ENCODE measurements at places on chromosomes 2 and 18.
A peak's percentile ranks its signal among the peaks of the same experiment; 100 is the strongest.

- DNase-seq: no peak
Observed at GRCh38 chr2:128595763-128596395, 277.2 kb upstream of the HS6ST1 start.

DNA sequence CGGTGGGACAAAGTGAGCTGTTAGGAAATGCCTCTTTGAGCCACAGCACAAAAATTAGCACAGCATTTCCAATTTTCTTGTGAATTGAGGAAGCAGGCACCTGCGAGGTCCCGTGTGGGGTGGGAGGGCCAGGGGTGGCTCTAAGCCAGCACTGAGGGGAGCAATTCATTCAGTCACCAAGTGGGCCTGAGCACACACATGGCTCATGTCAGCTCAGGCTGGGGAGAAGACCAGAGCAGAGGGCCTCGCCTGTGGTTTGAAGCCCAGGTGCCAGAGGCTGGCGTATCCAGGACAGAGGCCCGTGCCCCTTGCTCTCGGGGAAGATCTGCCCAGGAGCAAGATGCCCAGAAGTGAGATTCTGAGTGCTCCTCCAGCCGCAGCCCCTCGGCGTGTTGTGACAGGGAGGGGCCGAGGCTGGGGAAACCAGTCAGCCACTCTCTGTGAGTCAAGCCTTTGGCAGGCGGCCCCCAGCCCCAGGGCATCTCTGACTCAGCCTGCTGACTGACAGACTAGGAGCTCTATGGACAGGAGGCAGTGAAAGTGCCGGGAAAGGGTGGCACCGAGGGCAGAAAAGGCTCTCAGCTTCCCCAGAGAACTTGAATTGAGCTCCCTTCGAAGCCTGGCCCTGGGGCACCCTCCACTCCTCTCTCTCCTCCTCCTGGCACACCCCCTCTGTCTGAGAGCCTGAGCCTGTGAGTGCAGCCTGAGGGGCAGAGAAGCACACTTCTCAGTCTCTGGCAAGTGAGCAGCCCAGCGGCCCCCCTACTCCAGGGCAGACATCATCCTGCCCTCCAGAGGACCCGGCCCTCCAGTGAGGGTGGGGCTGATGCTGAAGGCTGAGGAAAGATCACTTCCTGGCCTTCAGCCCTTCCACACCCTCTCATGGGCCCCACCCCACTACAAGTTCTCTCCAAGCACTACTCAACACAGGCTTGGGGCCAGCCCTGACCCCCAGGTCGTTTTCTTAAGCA is 32.3 kb downstream of the CYP26B1 start:
- no peak for DNase-seq

- peak; percentile 49 for DNase-seq
Observed at GRCh38 chr2:88692187-88692586, 714 bp downstream of the RPIA start.

DNA sequence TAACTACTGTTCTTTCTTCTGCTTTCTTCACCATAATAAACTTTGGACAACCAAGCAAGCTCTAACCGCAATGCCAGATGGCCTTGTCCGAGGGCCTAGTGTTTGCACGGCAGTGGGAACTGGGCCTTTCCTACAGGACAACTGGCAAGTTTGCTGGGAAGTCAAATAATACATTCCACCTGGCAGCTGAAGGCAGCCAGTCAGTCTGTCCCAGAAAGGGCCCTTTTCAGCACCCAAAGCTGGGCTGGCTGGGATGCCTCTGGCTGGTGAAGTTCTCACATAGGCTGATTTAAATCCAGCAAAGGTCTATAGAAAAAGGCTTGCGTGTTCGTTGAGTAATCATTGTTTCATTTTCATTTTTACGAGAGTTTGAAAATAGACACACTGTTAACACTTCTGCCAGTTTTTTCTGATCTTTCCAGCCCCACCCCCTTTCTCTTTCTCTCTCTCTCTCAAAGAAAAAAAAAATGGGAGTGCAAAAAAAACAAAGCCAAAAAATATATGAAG is 110.0 kb upstream of the EPAS1 start:
- DNase-seq: peak; percentile 46

DNA sequence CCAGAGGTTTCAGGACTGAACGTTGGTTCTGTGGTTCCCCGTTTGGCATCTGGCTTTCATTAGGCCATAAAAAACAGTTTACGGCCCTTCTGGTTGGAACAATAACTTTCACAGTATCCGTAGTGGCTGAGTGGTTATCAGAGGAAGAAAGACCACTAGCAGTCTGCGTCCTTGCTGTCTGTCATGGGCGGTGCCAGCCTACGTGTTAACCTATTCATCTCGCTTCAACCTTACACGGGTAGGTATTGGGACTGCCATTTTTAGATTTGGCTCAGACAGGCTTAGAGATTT is 42.6 kb upstream of the ROCK2 start:
- DNase-seq: no peak

GRCh38 chr2:58968885-58969284 is 727.8 kb upstream of the FANCL start:
- DNase-seq: no peak

DNA sequence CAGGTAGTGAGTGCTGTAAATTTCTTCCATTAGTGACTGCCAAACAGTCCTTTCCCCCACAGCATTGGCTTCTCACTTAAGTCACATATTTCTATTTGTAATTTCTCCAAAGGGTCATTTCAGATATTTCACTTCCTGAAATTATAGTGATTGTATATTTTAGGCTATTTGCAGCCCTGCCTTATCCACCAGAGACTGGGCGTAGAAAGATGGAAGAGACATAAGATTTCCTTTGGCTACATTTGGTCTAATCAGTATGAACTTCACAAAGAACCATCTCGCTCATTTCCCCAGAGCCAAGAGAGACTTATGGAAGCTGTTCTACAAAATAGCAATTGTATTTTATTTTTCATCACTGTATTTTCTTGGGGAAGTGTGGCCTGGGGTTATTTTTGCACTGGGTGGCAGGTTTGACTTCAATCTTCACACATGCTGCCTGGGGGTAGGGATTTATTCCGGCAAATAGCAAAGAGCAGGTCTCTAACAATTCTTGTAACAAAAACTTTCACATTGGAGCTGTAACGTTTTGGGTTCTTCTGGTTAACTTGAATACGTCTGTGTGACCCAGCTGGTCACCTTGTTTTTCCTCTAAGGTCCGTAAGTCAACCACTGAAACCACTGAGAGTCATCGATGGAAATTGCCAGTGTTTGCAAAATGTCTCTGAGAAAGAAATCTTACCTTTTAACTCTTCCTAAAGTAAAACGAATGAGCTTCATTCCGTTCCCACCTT is 170.6 kb upstream of the SERPINE2 start:
- DNase-seq: no peak

DNA sequence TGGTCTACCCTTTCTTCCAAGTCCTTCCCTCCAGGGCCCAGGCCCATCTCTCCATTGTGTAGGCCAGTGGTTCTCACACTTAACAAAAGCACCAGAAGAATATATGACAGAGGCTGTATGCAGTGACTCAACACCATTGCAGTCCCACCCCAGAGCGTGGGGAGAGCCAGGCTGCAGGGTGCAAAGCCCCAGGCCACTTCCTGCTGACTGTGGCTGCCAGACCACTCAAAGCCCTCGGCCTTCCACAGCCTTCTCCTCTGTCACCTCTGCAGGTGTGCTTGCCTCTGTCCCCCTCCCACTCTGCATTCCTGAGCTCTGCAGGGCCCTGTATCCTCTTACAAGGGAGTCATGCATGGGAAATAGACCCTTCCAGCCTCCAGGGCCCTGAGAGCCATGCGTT is 40.4 kb upstream of the ARHGEF4 start:
- DNase-seq: no peak

DNA sequence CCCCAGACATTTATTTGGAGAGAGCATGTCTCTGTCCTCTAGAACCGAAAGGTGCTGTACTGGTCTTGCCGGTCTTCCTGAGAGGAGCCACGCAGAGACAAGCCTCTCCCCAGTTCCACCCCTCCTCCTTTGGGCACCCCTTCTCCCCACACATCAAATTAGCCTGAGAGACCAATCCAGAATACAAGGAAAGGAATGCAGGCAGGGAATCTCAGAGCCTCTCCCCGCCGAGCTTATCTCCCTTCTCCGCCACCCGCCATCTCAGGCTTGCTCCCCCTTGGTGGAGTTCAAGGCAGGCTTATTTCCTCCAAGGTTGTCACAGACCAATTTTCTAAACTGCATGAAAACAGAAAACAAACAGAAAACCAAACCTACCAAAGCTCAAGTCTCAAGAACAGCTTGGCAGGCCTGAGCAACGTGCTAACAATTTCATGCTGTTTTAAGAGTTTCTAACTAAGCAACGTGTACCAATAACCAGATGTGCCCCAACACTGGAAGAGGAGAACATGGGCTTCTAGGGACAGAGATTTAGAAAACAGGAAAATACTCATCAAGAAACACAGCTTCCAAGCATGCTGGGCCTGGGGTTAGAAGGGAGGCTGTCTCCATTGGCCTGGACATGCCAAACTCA is 124.5 kb upstream of the PKDCC start:
- DNase-seq: no peak

DNA sequence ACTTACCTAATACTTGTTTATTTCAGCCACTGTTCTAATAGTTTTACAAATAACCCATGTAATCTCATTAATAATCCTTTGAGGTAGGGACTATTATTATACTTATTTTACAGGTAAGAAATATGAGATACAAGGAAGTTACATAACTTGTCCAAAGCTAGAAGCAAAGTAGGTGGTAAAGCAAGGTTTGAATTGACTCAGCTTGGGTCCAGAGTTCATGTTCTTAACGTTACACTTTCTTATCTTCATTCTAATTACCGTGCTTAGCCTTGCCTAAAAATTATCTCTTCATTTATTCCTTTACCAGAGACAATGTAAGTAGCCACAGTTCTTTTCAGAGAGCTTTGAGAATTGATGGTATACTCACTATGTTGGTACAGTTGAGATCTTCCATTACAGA is 743.6 kb downstream of the KCNJ3 start:
- DNase-seq: no peak

DNA sequence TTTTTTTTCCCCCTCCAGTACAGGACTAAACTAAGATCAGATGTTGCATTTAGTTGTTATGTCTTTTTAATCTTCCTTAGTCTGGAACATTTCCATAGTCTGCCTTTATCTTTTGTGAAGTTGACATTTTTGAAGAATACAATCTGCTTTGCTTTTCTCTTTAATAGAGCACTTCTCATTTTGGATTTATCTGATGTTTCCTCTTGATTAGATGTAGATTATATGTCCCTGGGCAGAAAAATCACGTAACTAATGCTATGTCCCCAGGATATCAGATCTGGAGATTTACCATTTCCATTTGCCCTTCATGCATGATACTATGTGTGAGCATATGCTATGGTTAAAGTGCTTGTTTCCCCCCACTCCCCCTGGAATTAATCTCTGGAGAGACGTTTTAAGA is 6.2 kb downstream of the ZNF638 start:
- DNase-seq: no peak

DNA sequence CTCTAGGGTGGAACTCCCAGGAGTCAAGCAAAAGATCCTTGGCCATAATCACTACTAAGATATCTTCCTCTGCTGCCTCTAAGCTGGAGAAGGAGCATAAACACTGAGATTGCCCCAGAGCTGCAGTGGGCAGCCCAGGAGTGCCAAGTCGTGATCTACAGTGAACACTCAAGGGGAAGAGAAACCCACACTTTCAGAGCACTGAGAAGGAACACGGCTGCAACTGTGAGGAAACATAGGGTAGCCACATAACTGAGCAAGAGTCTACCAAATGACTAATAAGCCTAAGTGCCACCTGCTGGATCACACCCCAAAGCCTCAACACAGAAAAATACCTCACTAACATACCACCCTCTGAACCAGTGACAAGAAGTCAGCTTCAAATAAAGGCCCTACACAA is 79.6 kb upstream of the RAB12 start:
- no peak for DNase-seq

DNA sequence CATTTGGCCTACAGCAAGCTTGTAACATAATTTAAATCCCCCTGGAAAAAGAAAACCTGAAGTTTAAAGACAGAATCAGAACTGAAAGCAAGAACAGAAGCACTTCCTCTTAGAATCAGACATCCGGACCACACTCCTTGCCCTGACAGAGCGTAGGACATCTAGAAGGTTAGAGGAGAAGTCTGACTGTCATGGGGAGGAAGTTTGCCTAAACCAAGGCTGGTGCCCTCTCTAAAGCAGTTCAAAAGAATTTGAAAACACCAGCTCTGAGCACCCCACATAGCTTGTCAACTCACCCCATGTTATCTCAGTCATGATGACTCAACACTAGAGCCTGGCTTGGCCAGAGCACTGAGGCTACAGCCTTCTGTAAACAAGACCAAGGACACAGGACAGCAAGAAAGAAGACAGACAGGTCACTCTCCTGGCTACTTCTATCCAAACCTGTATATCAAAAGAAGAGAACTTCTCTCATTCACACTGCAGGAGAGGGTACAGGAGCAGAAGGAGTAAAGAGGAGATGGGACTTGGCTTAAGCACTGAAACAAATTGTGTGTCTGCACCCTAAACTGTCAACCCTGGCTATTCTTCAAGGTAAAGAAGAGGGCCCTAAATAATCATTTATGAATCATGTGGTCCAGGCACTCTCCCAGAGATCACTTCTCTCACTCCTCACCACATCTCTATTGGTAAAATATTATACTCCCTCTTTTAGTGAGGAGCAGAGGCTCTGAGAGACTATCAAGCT is 198.6 kb downstream of the MEMO1 start:
- no peak for DNase-seq

DNA sequence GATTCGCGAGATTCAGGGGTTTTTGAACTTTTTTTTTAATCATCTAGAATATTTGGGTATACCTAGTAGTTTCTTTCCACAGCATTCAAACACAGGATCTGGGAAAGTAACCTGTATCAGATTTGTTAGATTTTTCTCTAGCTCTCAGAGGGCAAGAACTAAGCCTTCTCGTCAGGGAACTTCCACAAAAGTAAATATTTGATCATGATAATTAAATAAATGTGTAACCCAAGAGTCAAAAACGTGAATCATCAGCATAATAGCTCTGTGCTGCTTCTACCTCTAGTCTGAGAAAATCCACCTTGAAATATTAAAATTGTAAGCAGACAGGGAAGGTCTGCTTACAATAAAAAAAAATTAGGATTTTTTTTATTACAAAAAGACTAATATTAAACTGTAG is 225.7 kb upstream of the SPOPL start:
- no peak for DNase-seq

- DNase-seq: no peak
Observed at GRCh38 chr2:84823229-84823628, 57.7 kb downstream of the TRABD2A start.

DNA sequence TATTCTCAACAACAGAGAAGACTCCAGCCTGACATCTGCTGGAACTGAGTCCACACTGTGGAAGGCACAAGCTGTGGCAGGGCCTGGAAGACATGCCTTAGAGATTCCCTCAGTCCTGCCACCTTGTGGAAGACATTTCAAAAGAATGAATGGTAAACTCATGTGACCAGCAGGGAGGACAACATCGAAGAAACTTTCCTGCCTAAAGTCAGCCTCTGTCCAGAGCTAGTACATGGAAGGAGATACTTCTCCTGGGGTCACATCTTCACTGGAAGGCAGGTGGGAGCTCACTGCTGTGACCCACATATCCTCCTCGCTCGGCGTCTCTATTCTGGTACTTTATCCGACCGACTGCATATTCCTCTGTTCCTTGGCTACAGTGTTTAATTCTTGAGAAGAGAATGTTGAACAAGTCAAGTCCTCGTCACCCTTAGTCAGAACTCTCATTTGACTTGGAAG is 59.5 kb downstream of the PUM2 start:
- peak; percentile 19 for DNase-seq

- peak; percentile 18 for DNase-seq
Observed at GRCh38 chr2:64913357-64913869, 75.8 kb upstream of the SLC1A4 start.
